ENCODE measurements at places on chromosomes 7 and 10.

GRCh38 chr10:104193787-104194186, 38.4 kb downstream of the CFAP43 start:
- no peak for DNase-seq

GRCh38 chr10:121788717-121789116, 139.1 kb downstream of the ATE1 start:
- DNase-seq, result no peak

GRCh38 chr10:29767968-29768367, 133.2 kb upstream of the SVIL start:
- no peak for DNase-seq

DNA sequence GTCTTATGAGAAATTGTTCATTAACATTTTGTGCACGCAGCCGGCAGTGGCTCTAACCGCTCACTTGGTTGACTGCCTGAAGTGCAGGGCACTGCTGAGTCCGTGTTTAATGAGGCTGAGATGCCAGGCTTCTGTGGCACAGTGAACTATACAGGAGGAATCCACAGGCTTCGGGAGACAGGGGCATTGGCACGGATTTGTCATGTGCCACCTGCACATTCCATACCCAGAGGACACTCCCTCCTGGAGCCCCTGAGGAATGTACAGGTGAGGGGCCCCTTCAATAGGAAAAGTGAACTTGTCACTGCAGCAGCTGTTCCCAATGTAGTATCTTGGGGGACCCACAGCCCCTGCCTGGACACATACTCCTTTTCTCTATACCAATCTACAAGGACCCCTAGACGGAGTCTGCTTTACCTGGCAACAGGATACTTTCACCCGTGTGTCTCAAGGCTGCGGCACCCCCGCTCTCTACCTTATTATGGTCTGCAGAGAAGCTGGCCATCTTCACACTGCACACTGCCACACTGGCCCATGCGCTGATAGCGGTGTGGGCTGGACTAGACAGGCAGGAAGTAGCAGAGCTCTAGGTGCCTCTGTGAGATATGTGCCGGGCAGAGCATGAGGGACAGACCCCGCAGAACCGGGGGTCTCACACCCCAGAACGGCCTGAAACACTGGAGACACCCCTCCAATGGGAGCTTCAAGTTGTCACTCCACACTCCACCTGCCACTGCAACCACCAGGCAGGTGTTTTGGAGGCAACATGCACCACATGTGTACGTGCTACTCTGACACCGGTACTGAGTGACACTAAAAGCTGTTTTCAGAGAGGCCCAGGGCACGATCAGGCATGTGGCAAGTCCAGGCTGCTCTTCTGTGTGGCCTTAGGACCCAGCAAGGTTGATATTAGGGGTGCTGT, 71.4 kb upstream of the RHEB start:
- no peak for DNase-seq

- DNase-seq, result no peak
Observed at GRCh38 chr7:73888959-73889358, 28.0 kb downstream of the TMEM270 start.

DNA sequence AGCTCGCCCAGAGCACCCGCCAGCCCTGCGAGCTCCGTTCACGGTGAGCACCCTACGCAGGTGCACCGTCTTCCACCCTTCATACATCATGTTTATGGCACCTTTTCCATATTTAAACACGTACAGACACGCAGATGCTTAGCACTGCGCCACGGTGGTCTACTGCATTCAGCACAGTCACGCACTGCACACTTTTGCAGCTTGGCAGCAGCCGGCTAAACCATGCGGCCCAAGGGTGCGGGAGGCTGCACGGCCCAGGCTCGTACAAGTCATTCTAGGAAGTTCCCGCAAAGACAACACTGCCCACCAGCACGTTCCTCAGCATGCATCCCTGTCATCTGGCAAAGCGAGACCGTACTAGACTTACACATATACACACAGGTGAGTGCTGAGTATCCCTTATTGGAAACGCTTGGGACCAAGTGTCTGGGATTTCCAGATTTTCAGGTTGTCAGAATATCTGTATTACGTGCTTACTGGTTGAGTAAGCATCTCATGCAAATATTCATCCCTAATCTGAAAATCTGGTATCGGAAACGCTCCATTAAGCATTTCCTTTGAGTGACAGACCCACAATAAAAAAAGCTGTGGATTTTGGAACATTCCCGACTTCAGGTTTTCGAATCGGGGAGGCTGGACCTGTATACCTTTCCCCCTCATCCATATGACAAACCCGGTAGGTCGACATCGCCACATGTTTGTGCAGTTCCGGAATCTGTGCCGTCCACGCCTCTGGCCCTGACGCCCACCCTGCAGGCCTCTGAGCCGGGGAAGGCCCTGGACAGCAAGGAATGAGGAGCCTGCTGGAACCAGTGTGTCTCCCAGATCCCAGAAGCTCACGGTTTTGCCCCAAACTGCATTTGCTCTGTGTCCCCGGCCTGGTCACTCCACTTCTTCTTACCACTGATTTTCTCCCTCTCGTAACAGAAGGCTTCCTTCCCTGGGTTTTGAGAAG, 222.2 kb downstream of the ELFN1 start:
- DNase-seq, result no peak

DNA sequence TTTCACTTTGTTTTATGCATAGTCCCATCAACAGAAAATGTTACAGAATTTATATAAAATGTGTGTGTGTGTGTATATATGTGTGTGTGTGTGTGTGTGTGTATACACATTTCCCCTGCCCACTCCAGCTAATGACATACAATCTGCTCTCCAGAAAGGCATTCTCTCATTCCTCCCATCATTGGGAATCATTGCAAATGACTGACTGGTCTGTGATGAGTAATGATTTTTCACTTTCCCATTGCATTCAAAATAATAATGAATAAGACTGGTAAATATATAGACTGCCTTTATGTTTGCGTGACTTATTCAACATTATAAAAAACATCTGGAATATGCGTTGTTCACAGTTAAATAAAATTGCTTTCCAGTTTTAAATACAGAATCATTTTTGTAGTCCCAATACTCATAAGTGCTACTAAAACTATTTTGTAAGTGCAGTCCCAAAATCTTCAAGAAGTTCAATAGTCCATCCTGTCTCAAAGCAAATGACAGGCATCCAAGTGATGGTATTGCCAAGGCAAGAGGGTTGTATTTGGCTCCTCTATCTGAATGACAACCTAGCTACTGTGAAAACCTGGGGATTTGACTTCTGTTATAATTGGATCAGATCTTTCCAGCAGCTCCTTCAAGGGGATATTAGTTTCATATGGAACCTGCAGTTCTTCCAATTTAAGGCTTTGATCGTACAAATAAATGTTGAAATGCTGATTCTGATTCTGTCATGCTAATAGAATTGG, 150.9 kb downstream of the POLR1F start:
- no peak for DNase-seq

DNA sequence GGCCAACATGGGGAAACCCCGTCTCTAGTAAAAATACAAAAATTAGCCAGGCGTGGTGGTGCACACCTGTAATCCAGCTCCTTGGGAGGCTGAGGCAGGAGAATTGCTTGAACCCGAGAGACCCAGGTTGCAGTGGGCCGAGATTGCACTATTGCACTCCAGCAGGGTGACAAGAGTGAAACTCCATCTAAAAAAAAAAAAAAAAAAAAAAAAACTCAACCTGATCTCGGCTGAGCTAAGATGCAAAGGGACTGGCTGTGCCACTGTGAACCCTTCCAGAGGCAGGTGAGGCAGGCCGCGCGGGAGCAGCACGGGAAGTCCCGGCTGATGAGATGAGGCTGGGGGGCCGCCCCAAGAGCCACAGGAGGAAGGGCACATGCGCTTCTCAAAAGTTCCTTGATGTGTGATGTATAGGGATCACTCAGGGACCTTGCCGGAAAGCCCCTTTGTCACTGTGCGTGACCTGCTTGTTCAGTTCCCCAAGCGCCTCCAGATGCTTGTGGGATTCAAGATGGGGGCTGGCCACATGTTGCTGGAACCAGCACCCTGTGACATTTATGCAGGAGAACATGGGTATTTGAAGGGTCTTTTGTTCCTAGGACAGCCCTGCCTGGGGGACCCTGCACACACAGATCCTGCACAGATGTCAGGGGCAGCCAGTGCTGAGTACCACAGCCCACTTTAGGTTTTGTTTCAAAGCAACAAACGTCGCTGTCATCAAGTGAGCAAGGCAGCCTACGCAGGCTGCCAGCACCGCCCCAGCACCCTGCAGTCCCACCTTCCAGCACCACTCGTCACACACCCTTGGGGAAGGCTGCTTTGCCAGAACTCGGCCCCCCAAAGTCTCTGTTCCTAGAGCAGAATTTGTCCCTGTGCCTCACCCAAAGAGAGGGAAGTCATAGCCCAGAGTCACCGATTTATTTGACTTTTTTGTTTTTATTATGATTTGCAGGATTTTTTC, 74.8 kb upstream of the SH2B2 start:
- DNase-seq, result no peak

DNA sequence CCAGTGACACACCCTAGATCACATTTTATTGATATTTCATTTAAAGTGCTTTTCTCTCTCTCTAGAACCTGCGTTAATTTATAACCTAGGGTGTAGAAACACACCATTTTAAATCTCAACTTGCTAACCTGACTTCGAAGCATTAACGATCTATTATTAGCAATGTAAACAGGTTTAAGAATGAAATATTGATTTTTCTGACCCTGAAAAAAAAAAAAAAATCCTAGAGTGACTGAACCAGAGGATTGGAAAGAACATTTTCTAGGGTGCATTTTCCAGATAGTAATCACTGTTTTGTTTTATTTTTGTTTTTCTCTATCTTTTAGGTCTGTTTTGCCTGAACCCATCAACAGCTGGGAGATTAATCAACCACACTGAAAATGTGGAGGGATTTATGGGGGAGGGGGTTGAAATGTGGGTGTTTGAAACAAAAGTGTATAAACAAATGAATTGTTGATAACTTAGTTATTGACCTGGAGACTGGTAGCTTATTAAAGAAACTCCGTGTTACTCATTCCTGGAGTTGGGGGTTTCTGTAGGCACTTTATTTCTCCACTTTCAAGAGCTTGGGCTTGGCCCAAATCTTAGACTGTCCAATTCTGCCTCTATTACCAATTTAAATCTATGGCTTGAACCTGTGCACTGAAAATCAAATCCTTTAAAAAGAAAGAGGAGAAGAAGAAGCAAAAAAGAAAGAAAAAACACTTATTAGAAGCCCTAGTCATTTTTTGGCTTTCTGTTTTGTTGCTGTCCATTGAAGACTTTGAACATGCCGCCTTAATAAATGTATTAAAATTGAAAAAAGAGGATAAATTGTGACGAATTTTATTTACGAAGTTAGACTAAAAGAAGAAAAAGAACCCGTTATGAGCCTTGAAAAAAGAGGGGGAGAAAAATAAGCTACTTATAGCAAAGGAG, 2.8 kb downstream of the HOXA2 start:
- no peak for DNase-seq

DNA sequence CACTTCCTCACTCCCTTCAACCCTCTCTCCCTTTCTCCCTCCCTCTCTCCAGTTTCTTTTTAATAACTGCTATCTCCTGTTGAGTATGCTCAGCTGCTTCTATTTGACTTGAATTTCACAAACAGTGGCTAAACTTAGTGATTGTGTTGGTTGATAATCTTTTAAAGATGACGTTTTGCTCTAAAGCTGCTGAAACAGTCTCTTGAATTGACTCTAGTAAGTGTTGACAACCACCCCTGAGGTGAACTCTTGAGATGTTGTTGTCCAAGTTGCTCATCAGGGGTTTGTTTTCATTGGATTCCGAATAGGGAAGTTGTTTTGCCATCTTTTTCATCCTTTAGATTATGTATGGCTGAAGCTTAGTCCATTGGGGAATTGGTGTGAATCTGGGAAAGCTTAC, 176.2 kb downstream of the TWIST1 start:
- no peak for DNase-seq

- no peak for DNase-seq
Observed at GRCh38 chr10:98265403-98266378, 2.3 kb downstream of the LOXL4 start.

GRCh38 chr10:43461950-43462349, 25.0 kb downstream of the ZNF487 start:
- peak; percentile 72 for DNase-seq

DNA sequence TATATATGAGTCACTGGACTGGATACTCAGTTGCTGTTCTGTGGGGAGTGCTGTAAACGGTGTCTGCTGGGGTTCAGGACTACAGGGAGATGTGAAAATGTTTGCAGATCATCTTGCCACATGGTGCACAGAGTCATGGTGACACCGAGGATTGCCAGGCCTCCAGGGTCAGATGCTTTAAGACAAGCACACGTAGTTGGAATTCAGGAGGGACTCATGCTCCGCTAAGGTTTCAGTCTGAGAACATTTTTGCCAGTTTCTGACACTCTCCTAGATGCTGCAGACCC, 211.3 kb downstream of the CXCL12 start:
- DNase-seq, result peak; percentile 45

GRCh38 chr10:118669020-118669791, 73.8 kb upstream of the PRLHR start:
- DNase-seq, result peak; percentile 14

- DNase-seq, result peak; percentile 99
Observed at GRCh38 chr10:58435297-58435985, 50.2 kb downstream of the TFAM start.

DNA sequence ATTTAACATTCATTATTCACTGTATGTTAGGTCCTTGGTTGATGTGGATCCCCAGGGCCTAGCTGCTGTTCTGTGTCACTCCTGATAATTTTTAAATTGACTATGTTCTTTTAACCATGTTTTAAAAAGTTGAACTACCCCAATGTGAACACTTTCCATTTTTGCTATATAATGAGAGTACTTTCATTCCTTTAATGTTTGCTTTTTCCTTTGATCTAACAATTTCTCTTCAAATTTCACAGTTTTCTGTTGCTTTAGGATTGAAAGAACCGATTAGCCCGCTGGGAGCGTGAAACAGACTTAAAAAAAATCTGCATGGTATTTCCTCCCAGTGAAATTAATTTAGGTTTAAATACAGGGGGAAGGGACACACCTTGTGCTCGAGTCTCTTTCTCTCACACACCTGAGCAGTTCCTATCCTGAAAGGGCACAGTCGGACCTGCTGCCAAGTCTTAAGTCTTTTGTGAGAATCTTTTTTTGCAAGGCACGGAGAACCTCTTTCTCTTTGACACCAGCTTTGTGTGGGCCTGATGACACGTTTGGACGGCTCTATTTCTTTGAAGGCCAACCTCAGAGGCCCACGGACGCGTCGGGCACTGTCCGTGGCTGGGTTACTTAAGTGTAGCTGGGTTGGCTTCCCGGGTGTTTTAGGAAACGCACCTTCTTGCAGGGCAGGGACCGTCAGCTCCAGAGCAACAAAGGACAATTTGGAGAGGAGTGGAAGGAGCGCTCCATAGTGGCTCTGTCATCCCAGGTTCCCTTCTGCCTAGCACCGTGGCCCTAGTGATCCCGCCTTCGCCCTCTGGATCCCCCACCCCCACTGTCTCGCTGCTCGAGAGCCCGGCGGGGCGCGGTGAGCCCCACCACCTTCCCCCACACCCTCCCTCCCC, 1.0 kb upstream of the CHN2 start:
- no peak for DNase-seq

GRCh38 chr10:113045147-113046055, 95.4 kb downstream of the TCF7L2 start:
- peak; percentile 86 for DNase-seq

DNA sequence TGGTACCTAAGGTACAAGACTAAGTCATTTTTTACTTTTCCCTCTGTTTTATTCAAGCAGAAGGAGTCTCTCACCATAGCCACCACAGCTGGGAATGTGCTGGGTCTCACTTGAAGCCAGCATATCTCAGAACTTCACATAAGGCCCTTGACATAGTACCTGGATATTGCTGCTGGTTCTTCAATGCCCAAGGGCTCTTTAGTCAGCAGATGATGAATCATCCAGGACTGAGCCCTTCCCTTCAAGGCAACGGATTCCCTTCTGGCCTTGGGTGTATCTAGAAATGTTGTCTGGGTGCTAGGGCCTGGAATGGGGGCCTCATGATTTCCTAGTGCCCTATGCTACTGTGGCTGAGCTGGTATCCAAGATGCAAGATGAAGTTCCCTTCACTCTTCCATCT, 93.9 kb downstream of the ADCYAP1R1 start:
- DNase-seq, result no peak

All from EL (cell line).